ENCODE measurements at places on chromosomes 5 and 9.

DNA sequence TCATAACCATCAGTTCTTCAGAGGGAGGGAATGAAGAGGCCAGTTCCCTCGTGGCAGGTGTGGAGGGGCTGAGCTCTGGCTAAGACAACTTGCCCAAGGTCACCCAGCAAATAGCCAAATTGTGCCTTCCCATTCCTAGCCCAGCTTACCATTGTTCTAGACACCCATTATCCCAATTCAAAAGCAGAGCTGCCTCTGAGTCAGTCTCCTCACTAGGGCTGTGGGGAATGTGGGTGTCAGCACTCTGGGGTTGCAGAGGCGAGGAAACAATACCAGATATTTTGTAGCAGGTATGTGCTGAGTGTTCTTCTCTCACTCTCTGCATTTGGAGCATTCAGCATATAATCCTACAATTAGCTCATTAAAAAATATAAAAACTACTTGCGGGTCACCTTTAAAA is 270.8 kb downstream of the PSAT1 start:
- DNase-seq: peak; percentile 34

DNA sequence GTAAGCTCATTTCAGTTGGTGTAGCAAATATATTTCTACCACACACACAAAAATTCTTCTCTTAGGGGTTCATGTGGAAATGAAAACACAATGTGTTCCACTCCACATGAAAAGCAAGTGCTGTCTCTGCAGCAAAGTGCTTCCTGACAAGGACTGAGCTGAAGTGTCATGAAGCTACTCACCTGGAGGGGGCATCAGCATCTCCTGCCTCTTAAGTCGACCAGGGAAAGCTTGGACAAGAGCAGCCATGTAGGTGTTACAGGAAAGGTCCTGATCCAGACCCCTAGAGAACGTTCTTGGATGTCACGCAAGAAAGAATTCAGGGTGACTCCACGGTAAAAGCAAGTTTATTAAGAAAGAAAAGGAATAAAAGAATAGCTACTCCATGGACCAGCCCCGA is 62.8 kb downstream of the SV2C start:
- DNase-seq: no peak

- no peak for DNase-seq
These were observed 6.9 kb downstream of the IL17B start for GRCh38 chr5:149372076-149372795.

DNA sequence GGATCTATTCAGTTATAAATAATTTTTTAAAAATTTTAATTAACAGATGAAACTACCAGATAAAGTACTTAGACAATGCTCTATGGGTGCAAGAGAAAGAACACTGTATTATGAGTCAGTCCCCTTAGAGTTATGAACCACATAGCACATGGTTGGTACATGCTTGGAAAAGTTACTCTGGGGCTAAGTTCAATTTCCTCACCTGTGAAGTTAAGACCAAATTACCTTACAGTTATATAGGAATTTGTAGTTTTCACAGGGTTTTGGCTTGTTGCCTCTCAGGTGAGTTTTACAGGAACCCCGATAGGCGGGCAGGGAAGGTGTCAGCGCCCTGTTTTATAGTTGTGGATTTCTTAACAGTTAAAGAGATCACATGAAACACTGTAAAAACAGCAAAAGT is 1.2 kb downstream of the PANK3 start:
- DNase-seq: peak; percentile 23

GRCh38 chr5:88826646-88827585 is 56.1 kb downstream of the MEF2C start:
- peak; percentile 53 for DNase-seq

Measured in astrocyte of the hippocampus (primary cell).